ENCODE measurements at places on chromosomes 1 and 21.

DNA sequence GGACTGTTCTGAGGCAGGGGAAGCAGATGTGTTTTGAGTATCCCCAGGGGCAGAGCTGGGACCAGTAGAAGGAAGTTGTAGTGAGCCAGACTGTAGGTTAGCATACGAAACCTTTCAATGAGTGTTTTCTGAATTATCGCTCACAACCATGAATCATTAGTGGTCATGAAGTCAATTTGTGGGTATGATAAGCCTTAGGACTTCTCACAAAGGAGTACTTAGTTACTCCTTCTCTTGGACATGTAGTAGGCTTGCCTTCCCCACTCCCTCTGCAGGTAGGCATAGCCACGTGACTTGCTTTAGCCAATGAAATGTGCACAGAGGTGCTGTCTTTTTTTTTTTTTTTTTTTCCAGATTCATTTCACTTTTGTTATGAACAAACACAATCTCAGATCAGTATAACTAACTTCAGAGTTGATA lies 23.9 kb upstream of the FAAH start:
- DNase-seq = no peak

- no peak for DNase-seq
These were observed 37.3 kb upstream of the PGD start for GRCh38 chr1:10361515-10361914.

DNA sequence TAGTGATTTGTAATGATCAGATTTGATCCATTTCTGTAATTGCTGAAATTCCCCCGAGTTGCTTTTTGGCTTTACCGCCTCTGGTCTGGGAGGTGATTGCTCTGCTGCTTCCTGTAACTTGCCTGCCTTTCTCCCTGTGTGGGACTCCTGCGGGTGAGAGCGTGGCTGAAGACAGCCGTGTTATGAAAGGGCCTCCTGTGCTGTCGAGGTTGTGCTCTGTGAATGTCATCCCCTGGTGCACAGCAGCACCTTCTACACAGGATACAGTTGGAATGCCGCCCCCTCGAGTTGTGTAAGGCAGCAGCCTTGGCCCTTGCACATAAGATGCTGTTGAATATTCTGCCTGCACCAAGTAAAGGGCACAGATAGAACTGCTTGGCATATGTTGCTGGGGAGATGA lies 5.9 kb downstream of the SOD1 start:
- no peak for DNase-seq

- DNase-seq = peak; percentile 53
These were observed 89.4 kb upstream of the IPO9 start for GRCh38 chr1:201739492-201740085.

DNA sequence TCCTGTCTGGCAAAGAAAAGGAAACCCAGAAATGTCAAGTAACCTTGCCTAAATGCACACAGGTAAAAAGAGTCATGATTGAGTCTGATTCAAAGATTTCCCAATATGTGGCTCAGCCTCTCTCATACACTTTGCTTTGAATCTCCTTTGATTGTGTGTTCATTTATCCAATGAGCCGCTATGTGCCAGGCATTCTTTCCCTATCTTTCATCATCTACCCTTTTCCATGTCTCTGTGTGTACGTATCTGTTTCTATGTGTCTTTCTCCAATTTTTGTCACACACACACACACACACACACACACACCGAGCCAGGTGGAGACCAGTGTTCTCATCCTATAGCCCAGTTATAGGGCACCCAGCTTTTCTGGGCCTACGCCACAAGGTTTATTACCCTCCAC lies 35.7 kb upstream of the BCL9 start:
- DNase-seq = no peak

DNA sequence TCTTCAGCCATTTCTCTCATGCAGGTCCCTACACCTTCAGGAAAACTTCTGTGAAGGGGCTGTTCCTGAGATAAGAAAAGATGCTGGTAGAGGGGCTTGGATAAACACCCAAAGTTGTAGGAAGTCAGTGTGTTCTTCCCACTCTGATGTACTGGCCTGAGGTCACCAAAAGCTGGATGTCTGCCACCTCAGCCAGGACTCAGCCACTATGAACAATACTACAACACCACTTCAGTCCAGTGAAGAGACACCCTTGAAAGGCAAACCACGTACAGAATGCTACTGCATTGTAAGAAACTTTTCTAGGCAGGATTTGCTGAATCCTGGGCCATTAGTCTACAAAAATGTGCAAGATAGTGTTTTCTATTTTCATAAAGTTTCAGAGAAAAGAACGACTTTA lies 2.4 kb downstream of the PTPN14 start:
- DNase-seq = no peak

DNA sequence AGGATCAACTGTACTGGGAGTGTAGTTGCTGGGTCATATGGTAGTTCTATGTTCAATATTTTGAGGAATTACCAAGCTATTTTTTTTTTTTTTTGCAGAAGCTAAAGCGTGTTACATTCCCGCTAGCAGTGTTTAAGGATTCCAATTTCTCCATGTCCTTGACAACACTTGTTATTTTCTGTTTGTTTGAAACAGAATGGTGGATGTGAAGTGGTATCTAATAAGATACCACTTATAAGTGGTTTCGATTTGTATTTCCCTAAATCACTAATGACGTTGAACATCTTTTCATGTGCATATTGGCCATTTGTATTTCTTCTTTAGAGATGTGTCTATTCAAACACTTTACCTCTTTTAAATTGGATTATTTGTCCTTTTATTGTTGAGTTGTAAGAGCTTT lies 112.2 kb downstream of the DISP1 start:
- DNase-seq = no peak

DNA sequence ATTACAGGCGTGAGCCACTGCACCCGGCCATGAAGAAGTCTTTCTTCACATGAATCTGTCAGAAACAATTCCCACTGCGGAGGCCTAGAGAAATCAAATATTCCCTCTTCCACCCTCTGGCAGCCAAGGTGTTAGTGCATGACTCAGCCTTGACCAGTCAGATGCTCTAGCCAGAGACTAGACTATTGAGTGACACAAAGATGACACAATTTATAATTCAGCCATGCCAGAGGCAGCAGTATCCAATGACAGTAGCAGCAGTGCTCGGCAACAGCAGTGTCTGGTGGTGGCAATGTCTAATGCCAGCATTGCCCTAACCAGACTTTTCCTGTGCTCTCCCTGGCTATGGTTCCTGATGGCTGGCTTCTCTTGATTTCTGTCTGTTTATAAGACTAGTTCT lies 8.7 kb downstream of the CTXND2 start:
- DNase-seq = no peak

GRCh38 chr1:65395887-65396612 lies 24.4 kb upstream of the LEPR start:
- DNase-seq = no peak

- DNase-seq = no peak
These were observed 347.9 kb downstream of the ZP4 start for GRCh38 chr1:237542525-237543418.

DNA sequence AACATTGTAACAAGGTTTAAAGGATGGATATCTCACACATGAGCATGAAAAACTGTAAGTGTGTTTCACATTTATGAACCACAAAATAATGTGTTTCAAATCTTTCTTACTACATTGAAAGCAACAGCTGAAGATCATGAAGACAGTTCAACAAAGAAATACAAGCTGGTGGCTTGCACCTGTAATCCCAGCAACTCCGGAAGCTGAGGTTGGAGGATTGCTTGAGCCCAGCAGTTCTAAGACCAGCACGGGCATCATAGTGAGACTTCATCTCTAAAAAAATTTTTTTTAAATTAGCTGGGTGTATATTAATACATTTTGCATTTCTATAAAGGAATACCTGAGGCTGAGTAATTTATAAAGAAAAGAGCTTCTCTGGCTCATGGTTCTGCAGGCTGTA lies 27.1 kb upstream of the C1orf198 start:
- no peak for DNase-seq

DNA sequence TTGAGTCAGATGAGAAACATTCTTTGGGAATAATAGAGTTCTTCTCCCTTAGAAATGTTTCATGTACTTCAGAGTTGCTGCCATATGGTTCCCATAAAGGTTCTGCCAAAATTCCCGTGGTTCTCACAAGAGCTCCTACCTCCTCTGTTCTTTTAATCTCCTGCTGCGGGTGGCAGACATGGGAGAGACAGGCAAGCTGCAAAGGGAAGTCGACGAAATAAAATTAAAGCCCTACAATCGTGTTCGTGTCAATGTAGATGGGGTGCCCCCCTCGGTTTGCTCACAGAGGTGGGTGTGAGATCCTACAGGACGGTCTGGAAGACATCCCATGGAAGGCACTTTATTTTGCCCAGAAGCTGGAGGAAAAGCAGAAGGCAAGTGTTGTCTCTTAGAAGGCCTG lies 276.0 kb downstream of the RWDD3 start:
- no peak for DNase-seq

GRCh38 chr1:56808410-56808809 lies 10.8 kb downstream of the FYB2 start:
- DNase-seq = no peak

DNA sequence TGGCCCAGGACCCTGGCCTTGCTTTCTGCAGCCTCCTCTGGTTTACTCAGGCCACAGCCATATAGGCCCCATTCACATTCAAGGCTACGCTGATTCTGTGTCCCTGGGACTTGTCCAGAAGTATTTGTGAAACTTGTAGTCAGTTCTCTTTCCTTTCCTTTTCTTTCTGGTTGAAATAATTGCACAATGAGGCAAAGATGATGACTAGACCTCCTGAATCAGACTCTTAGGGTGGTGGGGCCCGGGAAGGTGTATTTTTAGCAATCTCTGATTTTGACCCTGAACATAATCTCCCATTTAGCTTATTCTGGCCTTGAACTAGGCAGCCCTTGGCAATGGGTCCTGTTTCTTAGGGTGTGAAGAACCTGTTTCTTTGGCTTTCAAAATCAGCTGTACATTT lies 39.9 kb downstream of the STUM start:
- no peak for DNase-seq

DNA sequence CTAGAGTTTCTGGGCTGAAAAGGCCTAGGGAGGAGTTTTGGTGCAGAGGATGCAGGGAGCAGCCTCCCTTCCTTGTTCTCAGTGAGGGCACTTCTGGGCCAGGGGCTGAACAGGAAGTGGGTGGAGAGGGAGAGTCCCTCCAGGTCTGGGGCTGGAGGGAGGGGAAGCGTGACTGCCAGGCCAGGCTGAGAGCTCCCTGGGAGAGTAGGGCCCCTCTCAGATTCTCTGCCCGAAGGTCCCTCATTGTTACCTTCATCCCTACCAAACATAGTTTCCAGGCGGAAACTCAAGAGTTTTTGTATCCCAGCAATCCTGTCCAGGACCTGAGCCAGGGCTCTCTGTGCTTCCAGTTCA lies 36.8 kb downstream of the CITED4 start:
- DNase-seq = no peak

GRCh38 chr1:161214369-161214768 lies 726 bp upstream of the FCER1G start:
- DNase-seq = no peak

- no peak for DNase-seq
These were observed 2.2 kb downstream of the RALGPS2 start for GRCh38 chr1:178727014-178727895.

DNA sequence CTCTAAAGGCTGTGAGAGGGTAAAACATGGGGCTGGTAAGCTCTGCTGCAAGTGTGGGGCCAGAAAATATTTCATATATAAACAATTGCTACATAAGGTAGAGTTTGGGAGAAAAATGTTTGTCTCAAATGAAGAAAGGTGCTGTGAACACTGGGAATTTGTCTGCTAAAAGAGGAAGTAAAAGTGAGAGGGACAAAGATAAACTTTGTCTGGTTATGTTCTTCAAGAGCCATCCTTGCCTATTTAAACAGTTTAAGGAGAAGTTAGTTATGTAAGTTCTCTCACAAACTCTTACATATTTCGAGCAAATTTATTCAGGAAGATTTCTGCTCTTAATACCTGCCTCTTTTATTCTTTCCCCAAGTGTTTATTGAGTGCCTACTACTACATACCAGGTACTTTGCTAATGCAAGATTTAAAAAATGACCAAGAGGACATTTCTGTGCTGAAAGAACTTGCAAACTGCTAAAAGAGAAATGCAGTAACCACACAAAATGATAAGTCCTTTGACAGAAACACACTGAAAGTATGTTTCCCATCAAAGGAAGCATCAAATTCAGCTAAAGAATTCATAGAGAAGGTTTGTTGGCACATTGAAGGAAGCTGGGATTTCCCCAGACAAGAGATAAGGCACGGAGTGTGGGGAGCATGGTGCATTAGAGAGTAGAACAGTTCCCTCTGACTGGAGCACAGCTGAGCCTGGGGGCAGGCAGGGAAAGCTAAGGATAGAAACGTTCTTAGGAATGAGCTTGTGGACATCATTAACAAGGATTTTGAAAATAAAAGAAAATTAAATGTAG lies 549.1 kb downstream of the PTBP2 start:
- DNase-seq = no peak

GRCh38 chr1:111813440-111814304 lies 58.0 kb downstream of the DDX20 start:
- DNase-seq = no peak

DNA sequence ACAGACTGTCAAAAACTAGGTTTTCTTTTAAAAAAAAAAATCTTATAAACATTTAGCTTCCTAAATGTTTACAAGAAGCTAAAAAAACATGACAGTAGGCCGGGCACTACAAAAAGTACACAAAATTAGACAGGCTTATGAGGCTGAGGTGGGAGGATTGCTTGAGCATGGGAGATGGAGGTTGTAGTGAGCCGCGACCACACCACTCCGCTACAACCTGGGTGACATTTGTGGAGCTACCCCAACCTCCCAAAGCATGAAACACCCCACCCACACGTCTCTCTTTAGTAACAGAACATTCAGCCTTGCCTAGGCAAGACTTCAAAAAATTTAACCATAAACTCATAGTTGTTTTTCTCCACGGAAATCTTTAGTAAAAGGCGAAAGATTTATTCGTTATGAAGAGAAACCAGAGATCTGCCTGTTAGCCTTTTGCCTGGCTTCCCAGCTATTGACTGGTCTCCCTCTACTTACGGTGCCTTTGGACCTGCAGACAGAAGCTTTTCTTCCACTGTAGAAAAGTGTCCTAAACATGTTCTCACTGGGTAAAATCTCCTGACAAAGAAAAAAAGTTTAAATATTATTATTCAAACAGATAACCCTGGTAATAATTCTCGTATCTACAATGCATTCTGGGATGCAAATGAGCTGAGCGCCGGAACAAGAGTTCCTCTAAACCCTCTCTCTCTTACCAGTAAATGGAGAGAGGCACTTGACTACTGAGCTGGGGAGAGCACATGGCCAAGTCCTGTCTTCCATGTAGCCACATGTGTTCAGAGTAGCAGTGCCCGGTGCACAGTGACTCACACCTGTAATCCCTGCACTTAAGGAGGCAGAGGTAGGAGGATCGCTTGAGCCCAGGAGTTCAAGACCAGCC lies 9.2 kb downstream of the RNU5D-1 start:
- DNase-seq = peak; percentile 54

GRCh38 chr1:15113146-15113545 lies 40.4 kb upstream of the TMEM51 start:
- DNase-seq = no peak

- DNase-seq = no peak
These were observed at the start of gene CLDN14 for GRCh38 chr21:36479415-36480402. Gene CLDN14, minus strand, starts transcription at chr21:36480122. Its CDS starts 18,427 bp downstream, at chr21:36461695.

GRCh38 chr1:210587566-210587965 lies 258.9 kb downstream of the HHAT start:
- DNase-seq = no peak
